ENCODE measurements at places on chromosomes 6 and 20.

DNA sequence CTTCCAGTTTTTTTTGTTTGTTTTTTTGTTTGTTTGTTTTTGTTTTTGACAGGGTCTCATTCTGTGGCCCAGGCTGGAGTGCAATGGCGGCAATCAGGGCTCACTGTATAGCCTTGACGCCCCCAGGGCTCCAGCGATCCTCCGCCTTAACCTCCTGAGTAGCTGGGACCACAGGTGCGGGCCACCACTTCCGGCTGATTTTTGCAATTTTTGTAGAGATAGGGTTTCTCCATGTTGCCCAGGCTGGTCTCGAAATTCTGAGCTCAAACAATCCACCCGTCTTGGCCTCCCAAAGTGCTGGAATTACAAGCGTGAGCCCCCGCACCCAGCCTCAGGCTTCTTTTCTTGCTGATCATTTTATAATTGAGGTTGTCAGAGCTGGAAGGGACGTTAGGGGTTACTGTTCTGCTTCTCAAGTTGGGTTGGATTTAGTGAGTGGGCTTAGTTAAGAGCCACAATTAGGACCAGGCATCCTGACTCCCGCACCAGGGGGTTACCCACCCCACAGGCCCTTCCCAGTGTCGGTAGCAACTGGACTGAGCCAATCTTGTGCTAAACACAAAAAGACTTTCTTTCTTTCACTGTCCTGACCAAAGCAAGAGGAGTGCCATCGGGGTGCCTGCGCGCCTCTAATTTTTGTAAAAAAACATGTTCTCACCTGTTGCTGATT is 13.1 kb upstream of the ZSCAN9 start:
- DNase-seq: no peak

- no peak for DNase-seq
These were observed 7.5 kb downstream of the TCFL5 start for GRCh38 chr20:62854121-62854520.

DNA sequence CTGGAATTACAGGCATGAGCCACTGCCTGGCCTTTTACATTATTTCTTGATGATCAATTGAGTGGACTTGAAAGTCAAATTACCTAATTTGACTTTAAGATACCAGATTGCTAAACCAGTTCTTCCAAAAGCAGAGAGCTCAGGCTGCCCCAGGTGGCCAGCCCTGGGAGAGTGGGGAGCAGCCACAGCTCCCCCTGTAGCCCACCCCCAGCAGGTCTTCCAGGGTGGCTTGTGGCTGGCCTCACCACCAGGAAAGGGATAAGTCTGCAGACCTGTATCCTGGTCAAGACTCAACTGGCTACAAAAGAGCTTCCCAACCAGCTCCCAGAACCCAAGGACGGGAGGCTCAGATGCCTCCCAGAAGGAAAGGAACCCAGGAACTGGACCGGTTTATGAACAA is 23.8 kb upstream of the AKAP12 start:
- no peak for DNase-seq

- no peak for DNase-seq
These were observed 7.8 kb upstream of the NEU1 start for GRCh38 chr6:31870385-31870921.

- DNase-seq: no peak
These were observed 135.6 kb upstream of the HDGFL1 start for GRCh38 chr6:22433745-22434144.

- DNase-seq: no peak
These were observed 42.2 kb downstream of the VSTM2L start for GRCh38 chr20:37945091-37945547.

DNA sequence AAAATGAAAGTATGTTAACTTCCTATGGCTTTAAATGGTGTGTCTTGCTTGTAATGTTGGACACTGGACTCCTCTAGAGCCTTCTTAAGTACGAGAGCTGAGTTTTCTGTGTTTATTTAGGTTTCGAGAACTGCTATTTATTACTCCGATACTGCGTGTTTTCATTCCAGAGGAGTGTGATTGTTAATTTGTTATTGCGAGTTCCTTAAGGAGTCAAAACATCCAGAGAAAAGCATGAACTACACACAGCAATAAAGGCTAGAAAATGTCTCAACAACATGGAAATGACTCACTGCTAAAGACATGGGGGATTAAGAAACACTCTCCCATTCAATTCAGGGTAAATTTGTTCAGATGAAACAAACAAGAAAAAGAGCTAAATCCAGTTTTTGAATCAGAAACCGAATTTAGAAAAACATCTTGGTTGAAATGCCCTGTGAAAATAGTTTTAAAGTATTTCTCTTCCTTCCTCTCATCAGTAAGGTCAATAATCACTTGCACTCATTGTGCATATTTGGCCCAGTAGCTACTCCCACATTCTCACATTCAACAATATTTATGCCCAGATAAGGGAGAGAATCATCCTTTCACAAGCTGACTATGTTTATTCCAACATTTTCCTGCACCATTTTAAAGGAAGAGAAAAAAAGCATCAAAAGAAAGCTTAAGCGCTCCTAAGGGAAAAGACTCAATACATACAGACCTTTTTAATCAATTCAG is 36.0 kb downstream of the ATXN1 start:
- DNase-seq: no peak

GRCh38 chr20:49965781-49966305 is 16.9 kb upstream of the SNAI1 start:
- DNase-seq: no peak

GRCh38 chr20:44959638-44960102 is 527 bp downstream of the TOMM34 start:
- peak; percentile 40 for DNase-seq

GRCh38 chr6:80205404-80205803 is 98.9 kb downstream of the BCKDHB start:
- DNase-seq: no peak

GRCh38 chr6:34981951-34982350 is 92.9 kb downstream of the ANKS1A start:
- no peak for DNase-seq

- no peak for DNase-seq
These were observed 3.4 kb downstream of the SNX5 start for GRCh38 chr20:17965042-17965697.

DNA sequence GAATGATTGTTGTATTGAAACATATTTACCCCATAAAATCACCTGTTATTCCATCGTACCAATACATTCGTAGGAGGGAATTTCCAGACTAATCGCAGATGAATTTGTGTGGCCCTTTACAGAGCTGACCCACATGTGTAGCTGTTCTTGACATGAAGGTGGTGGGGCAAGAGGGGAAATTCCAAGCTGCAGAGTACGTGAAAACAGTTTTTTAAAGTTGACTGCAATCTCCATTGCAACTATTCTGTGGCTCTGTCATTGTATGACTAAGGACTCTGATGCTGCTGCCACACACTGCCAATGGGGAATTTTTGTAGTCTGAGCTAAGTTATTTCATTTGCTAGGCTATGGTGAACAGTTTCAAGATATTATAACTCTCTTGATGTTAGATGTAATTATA is 46.4 kb upstream of the ADTRP start:
- DNase-seq: no peak

DNA sequence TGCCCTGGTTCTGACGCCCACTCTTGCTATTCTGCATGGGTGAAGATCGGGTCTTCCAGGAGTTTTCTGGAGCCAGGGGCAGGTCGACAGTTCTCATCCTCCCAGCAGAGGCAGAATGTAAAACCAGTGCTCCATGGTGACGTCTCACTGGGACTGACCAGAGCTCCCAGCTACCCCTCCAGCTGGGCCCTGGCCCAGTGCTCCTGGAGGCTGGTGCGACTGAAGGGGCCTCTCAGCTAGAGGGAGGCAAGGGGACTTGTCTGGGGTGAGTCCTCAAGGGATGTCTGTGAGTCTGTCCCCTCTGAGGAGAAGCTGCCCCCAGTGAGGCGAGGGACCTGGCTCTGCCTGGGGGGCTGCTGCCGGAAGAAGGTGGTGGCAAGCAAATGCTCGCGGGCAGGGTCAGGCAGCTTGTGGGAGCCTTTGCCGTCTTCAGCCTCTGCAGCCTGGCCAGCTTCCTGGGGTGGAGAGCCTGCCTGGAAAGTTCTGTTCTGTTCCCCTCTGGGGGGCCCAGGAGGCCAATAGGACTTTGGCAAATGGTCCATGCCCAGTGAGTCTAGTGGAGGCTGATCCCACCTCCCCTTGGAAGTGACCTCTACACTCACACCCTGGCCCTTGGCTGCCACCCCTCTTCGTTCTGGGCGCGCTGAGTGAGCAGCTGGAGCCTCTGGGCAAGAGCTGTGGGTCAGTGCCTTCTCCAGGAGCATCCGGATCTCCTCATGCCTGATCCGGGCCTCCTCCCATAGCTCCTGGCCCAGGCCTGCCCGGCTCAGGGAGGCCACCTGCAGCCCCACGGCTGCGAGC is 47.5 kb downstream of the KIAA1755 start:
- no peak for DNase-seq

GRCh38 chr20:60583741-60584140 is 625.5 kb downstream of the CDH26 start:
- DNase-seq: no peak

DNA sequence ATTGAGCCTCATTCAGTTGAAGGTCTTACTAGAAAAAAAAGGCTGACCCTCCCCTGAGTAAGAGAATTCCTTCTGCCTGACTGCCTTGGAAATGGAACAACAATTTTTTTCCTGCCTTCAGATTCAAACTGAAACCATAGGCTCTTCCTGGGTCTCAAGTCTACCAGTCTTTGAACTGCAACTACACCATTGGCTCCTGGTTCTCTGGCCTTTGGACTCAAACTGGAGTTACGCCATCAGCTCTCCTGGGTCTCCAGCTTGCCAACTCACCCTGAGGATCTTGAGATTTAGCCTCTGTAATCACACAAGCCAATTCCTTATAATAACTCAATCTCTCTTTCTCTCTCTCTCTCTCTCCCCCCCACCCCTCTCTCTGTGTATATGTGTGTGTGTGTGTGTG is 36.0 kb upstream of the SNX9 start:
- no peak for DNase-seq

DNA sequence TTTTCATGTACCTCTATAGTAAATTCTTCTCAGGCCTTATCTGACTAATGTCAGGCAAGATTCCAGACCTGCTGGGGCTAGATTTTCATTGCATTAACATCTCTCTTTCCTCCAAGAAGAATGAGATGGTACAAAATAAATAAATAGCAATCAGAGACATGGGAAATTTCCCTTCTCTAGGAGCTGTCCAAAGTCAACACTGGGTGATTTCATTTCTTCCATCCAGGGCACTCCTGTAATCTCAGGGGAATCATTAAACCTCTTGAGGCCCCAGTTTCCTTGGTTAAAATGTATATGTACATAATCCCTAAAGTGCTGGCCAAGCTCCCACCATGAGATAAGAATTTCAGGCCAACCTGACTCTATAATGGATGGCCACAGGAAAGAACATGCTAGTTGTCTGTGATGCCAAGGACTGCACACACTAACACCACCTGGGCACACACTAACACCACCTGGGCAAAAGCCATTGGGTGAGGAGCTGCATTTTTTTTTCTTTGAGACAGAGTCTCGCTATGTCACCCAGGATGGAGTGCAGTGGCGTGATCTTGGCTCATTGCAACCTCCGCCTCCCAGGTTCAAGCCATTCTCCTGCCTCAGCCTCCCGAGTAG is 912 bp downstream of the IL17F start:
- DNase-seq: no peak

DNA sequence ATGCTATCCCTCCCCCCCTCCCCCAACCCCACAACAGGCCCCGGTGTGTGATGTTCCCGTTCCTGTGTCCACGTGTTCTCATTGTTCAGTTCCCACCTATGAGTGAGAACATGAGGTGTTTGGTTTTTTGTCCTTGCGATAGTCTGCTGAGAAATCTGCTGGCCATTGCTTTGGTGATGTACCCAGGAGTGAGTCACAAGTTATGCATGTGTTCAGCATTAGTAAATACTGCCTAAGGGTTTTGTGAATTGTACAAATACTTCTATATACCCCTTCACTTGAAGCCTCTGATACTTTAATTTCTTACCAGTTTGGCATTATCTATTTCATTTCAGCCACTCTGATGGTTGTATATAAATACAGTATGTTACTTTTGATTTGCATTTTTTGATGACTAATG is 711.3 kb upstream of the GJE1 start:
- DNase-seq: no peak

DNA sequence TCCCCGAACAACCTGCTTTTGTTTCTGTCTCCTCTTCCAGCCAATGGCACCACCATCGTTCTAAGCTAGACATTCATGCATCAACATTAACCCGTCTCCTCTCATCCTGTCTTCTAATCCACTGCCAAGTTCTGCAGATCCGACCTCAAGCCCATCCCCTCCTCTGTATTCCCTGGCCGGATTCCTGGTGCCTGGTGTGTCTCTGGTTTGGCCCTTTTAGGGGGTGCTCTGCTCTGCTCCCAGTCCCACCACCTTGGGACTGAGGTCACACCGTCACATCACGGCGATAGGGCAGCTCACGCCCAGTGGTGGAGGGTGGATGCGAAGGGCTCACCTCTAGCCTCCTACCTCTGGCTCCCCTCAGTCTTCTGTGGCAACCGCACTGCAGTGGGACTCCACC is 102.5 kb upstream of the AGPAT4 start:
- DNase-seq: no peak

- no peak for DNase-seq
These were observed 438.4 kb upstream of the ADGRB3 start for GRCh38 chr6:68196645-68197044.

- no peak for DNase-seq
These were observed 12.8 kb upstream of the ZNF831 start for GRCh38 chr20:59150821-59151251.

DNA sequence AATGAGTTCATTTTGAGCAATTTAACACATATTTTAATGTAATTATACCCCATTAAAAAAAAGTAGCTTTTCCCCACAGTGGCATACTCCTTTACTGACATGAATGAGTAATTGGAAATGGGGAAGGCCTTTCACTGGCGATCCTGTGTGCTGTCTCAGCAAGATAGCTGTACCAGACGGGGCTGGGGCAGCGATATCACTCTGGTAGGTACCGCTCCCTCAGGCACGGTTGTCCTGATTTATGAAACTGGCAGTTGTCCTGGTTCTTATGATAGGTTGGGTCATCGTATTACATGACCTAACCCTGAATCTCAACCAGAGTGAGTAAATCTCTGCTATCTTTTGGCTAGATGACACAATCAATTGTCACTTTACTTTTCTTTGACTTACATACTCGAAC is 355.0 kb upstream of the MAP3K7 start:
- DNase-seq: no peak
